ENCODE measurements at places on chromosomes 6 and 20. TPM values are rescaled to one million over a fixed set of nuclear protein-coding genes. Genes with fewer than 3 reads are reported as not detected.

Gene LAMA2
- 0.73 TPM for total RNA-seq

Gene RALY
- total RNA-seq: 145 TPM

DNA sequence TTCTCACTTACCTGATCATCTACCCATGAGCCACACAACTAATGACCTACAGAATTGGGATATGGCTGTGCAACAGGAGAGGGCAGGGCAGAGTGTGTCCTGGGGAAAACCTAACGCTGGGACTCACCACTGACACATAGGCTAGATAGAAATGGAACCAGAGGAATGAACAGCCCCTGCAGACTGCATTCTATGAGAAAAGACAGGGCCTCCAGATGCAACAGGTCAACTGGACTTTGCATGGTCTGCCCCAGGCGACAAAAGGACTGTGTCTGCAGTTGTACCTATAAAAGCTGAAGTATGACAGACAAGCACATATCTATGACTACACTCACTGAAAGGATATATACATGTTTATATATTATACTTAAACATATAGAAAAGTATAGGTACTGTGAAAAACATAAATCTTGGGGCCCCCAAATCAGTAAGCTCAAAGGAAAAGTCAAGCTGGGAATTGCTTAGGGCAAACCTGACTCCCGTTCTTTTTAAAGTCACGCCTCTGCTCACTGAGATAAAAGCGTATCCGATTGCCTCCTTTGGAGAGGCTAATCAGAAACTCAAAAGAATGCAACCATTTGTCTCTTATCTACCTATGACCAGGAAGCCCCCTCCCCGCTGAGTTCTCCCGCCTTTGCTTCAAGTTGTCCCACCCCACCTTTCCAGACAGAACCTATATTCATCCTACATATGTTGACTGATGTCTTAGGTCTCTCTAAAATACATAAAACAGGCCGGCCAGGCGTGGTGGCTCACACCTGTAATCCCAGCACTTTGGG is 68.5 kb downstream of the EPB41L2 start:
- no peak for DNase-seq

GRCh38 chr6:7523922-7524321 is 17.5 kb upstream of the DSP start:
- DNase-seq: no peak

DNA sequence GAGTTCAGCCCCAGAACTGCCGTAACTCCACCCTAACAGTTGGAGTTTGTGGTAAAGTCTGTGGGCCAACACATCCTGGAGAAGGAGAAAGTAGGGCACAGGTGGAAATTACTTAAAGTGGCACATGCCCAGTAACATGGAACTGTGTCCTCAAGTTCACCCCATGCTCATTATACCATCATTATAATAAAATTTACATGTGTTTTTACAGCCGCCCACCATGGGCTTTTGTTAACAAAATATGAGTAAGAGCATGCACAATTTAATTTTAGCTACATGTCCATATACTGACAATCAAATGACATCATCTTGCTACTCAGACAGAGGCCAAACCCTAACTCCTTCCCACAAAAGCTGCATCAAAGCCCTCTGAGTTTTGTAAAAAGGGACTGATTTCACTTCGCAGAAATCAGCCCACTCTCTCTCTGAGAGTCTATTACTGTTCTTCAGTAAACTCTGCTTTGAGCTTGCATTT is 17.3 kb upstream of the ELOVL4 start:
- DNase-seq: no peak

DNA sequence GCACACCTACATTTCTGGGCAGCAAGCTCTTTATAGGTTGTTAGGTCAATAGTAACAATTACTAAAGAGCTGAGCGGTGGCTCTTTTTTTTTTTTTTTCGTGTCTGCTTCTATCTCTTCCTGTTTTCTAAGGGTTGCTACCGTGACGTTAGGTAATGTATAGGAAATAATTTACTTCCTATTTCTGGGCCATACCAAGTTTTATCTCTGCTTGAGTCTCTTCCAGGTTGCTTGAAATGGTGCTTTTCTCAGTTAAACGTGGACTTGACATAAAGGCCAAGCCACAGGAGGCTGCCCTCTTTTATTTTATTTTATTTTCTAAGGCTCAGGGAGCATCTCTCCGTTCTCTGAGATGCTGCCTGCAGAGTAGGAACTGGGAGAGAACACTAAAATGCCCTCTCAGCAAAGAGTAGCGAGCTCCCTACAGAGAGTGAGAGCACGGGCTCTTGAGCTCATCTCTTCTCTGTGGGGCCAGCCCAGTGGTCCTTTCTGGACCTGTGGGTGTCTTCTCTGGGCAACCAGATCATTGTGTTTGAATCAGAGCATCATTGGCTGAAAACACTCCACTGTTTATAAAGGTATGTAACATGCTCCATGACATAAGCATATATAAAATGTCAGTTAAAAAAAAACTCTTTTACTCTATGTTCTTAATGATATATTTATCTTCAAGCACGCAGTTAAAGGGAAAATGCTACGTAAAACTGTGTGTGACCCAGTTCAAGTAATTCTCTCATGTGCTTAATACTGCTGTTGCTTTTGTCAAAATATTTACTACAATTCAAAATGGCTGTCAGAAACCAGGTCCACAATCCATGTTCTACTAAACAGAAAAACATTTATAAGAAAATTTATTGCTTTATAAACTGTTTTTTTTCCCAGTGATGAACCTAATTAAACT is at the start of gene ZNF831:
Gene ZNF831 (plus strand): TSS at position 191 of the 900 bp plus-strand sequence. CDS start 27,199 bp downstream, outside the sequence.
- DNase-seq: no peak

DNA sequence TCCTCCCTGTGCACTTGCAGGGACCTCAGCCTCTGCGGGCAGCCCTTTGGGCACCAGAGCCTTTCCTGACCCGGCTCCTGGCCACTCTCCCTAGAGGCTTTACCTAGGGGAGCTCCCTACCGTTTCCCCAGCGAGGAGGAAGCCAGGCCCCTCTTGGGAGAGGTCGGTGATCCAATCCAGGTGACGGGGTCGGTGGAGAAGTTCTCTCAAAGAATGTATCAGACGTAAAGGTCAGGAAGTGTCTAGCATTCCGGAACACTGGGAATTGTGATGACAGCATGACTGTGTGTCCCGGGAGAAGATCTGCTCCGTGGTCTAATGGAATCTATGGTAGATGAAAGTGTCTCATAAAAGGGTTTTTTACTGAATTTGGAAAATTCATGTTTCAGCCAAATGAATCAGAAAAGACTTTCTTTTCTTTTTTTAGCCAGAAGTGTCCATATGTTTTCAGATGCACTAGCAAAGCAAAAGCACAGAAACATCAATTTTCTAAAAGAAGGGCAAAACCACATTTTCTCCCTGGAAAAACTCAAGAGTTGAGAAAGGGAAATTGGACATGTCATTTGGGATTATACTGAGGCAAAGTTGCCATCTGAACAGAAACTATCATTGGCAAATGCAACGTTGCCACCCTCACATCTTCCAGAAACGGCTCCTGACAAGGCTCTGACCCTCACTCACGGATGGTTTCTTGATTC is 289.4 kb downstream of the THBS2 start:
- no peak for DNase-seq

GRCh38 chr20:53439616-53440015 is 154.0 kb downstream of the ZNF217 start:
- no peak for DNase-seq

DNA sequence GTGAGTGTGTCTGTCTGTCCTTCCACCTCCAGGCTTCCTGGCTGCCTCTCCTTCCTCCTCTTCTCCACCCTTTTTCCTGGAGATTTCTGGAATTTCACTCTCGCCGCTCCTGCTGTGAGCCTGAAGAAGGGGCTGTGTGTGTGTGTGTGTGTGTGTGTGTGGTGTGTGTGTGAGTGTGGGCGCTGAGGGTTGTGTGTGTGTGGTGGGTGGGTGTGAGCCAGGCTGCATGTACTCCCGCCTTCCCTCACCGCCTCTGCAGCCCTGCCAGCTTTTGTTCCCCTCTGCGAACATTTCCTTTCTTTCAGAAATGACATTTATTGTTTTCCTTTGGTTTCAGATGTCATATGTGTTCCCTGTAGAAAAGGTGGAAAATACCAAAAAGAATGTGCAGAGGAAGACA is 76.0 kb downstream of the SRC start:
- no peak for DNase-seq
